ENCODE measurements at places on chromosomes 11 and 22.

- DNase-seq: no peak
Observed at GRCh38 chr11:131389582-131389981, 19.2 kb downstream of the NTM start.

DNA sequence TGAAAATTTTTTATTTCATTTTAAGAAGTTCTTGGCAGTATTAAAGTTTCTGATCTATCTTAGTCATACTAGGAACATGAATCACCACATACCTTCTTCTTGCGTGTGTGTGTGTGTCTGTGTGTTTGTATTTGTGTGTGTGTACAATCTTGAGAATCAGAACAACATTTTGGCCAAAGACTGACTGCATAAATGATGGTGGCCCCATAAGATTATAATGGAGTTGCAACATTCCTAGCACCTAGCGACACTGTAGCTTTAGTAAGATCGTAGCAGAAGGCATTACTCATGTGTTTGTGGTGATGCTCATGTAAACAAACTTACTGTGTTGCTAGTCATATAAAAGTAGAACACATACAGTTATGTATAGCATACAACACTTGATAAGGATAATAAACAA is 205.4 kb downstream of the FAM76B start:
- DNase-seq: no peak

DNA sequence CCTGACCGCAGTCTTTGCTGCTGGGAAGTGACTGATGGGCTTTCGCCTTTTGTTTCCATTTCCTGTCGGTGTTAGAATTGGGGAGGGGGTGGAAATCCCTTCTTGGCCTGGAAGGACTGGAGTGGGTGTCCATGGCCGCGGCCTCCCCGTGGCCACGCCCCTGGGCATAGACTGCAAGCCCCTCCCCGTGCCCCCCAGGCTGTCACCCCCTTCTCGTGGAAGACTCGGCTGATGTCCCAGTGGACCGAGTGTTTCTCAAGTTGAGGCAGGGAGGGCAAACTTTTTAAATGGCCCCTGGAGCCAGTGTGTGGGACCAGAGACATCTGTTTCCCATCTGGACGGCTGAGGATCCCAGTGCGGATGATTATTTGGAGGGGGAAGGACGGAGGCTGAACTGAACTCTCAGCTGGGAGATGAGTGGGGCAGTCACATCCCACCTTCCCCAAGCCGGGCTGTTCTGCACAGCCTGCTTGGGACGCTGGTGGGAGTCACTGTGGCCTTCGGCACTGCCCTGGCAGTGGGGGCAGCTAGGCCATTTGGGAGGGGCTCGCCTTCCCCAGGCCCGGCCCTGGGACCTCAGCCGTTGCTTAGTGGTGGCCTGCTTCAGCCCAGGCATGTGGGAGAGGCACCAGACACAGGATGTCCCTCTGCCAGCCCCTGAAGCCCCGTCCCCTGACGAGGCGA is 1.6 kb downstream of the CD81 start:
- DNase-seq: peak; percentile 42

DNA sequence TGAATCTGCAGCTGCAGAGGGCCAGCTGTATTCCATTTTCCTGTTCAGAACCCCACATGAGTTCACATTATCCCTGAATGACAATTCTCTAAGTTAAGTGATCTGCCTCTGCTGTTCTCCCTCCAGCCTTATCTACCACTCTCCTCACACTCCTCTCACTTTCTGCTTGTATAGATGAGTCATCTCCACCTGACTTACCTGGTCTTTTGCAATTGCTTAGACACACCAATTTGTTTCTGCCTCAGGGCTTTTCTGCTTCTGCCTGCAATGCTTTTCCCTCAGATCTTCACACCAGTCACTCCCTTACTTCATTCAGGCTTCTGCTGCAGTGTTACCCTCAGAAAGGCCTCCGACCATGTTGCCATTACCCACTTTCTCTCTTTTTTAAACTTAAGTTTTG is 118.1 kb downstream of the ATM start:
- no peak for DNase-seq

GRCh38 chr11:112539741-112540140 is 279.1 kb upstream of the PLET1 start:
- DNase-seq: no peak

- DNase-seq: no peak
Observed at GRCh38 chr11:94632356-94632755, 65.2 kb downstream of the PIWIL4 start.

DNA sequence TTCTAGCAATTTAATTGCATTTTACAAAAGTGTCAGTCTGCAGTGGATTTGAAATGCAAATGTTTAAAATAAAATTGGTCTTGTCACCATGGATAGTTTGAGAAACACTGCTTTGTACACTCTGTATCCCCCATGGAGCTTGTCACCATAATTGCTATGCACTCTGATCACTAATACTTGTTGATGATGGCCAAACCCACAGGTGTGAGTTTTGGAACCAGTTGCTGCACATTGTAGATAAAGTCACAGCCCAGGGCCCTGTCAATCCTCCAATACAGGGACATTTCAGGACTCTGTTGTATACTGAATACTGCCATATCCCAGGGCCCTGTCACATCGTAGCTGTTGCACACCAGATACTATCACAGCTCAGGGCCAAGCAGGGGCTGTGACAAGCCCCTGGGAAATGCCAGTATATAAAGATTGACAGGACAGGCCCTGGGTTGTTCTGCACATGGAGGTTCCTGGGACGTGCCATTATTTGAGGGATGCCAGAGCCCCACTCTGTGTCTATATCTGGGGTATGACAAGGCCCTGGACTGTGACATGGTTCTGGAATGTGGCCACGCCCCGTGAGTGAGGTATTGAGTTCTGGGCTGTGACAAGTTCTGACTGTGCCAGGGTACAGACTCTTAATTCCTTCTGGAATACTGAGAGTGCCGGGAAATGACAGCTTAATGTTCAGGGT is 27.9 kb upstream of the SMPD1 start:
- no peak for DNase-seq
